ENCODE measurements at places on chromosomes 3 and 15. TPM values are rescaled to one million over a fixed set of nuclear protein-coding genes. Genes with fewer than 3 reads are reported as not detected.

Gene CHRFAM7A
- total RNA-seq, result 0.15 TPM

Gene PODXL2
- 11.3 TPM for total RNA-seq

Gene LMAN1L
- 0.15 TPM for total RNA-seq

Gene WWTR1
- total RNA-seq, result 91.5 TPM

Gene ANKRD63
- total RNA-seq, result not detected

Gene CSPG4
- 100 TPM for total RNA-seq

Gene USP13
- 14.8 TPM for total RNA-seq

Gene FBXO40
- total RNA-seq, result not detected

Gene EAF2
- 2.0 TPM for total RNA-seq

Gene C3orf20
- under 0.01 TPM for total RNA-seq

Gene RTP3
- not detected for total RNA-seq

Gene CCDC54
- not detected for total RNA-seq

Gene FAM81A
- total RNA-seq, result 2.9 TPM

Gene C3orf85
- total RNA-seq, result not detected

Gene LSMEM2
- not detected for total RNA-seq

Gene GOLGA8R
- 0.34 TPM for total RNA-seq

Gene POPDC2
- 1.4 TPM for total RNA-seq

Data from melanocyte of skin (primary cell).